Fibroblast of skin of abdomen (primary cell): ENCODE measurements at places on chromosomes 7 and 10.
A peak's percentile ranks its signal among the peaks of the same experiment; 100 is the strongest.

- no peak for DNase-seq
These were observed 79.6 kb upstream of the FOXP2 start for GRCh38 chr7:114334989-114335388.

DNA sequence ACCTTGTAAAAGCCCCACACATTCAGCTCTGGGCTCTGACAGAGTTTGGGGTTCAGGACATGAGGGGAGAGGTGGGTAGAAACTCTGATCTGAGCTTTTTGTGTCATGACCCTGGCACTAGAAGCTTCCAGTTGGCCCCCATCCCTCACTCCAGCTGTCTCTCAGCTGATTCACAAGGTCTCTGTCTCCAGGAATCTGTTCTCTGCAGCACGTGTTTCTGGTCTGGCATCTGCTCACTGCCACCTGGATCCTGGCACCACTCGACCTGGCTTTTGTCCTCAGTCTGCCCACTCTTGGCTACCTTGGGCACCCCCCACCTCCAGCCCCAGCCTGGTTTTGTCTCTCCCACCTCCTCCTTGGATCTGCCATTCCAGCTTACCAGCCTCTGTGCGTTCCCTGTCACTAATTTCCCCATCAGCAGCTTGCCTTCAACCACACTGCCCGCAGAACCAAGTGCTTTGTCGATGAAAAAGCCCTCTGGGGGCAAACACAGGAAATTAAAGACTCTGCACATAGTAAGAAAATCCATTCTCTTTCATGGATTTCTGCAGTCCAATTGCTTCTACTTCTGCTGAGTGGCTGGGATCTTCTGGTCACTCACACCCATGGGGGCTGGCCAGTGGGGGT, 18.3 kb upstream of the ADCYAP1R1 start:
- DNase-seq, result no peak

- DNase-seq, result no peak
These were observed 10.9 kb downstream of the CALML5 start for GRCh38 chr10:5488272-5489161.

- DNase-seq, result no peak
These were observed 46.1 kb downstream of the PARD3 start for GRCh38 chr10:34768972-34769330.

GRCh38 chr10:63266391-63267316, 133.5 kb downstream of the NRBF2 start:
- no peak for DNase-seq

GRCh38 chr10:121154310-121154709, 303.1 kb downstream of the WDR11 start:
- no peak for DNase-seq

DNA sequence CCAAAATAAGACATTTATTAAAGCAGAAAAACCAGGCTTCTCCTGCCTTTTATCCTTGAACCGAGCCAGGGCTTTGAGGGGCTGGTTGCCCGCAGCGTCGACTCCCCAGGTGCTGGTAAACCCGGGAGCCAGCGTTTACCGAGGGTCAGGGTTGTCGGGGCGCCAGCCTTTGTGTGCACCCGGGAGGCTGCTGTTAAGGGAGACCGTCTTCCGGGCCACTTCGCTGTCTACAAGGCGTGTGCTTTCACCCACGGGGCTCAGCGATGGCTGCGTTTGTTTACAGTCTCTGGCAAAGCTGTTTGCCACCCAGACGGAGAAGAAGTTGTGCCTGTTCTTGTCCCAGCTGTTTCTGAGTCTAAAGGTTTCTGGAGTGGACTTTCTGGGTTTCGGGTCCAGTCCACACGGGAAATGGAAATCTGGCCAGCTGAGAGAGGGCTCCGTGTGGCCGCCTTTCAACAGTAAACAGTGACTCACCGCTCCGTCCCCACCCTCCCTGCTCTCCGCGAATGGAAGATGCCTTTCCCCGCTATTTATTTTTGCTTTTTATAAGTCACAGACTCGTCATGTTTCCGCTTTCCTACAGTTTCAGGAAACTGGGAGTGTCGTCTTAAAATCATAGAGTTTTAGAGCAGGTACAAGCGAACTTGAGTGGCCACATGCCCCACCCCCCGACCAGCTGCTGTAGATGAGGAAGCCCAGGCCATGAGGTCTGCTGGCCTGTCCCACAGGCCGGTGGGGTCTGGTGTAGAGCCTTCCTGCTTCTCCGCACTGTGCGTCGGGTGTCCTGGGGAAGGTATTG, 2.2 kb downstream of the MAFK start:
- DNase-seq, result peak; percentile 74

DNA sequence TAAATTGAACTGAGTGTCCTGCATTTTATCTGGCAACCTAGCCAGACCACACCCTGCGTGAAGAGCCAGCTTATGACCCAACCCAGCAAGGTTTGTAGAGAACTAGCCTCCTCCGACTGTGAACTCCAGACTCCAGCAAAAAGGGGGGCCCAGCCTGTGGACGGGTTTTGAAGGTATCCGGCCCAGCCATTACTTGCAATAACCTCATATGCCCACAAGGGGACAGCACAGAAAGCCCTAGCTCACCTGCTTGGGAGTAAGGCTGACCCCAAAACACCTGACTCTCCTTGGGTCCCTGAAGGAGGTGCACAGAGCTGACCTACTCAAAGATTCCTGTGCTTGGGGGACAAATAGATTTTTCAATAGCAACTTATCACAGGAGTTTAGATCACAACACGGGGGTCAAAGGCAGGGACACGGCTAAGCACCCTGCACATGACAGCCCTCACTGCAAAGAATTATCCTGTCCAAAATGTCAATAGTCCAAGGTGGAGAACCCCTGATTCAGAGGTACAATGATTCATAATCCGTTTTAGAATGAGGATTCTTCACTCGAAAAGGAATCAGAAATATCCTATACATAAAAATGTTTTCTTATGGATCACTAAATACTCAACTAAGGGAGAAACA, 4.6 kb downstream of the TRPV6 start:
- DNase-seq, result peak; percentile 2

GRCh38 chr7:159000070-159000469, 143.7 kb downstream of the DYNC2I1 start:
- no peak for DNase-seq

- DNase-seq, result no peak
These were observed 335.3 kb downstream of the PLXNA4 start for GRCh38 chr7:132240821-132241422.

DNA sequence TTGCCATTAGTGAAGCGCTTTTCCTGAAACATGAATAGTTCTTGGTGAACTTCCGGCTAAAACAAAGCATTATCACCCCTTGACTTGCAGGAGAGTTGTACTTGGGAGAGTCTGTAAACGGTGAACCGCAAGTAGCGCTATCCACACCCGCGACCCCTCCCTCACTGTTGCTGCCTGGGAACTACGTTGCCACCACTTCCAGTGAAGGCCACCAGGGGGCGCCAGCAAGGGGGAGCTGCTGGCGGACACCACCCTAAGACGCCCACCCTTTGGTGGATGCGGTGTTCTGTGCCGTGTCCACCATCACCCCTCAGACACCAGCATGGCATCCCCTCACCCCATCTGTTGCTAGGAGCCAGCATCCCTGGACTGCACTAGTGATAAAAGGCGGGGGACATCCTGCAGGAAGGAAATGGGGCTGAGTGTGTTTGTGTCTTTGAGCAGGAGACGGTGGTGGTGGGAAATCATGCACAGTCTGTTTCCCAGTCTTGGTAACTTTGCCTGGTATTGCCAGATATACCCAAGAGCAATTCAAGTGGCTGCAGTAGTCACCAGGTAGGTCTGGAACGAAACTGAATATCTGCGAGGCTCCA, 298.2 kb downstream of the FRMD4A start:
- DNase-seq, result no peak

- no peak for DNase-seq
These were observed 429.3 kb upstream of the TPK1 start for GRCh38 chr7:145265180-145265579.

DNA sequence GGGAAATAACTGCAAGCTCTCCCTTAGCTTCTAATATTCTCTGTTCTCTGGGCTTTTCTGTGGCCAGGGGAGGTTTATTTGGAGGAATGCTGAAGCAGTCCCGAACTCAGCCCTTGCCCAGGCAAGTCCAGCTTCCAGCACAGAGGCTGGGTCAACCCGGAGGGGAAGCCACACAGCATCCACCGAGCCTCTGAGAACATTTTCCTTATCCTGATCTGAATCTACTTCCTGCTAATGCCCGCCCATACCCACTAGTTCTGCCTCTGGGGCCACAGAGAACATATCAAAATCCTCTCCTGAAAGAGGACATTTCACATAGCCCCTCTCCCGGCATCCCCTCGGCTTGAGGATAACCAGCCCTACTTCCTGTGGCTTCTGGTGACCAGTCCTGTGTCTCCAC, 31.1 kb downstream of the SH3PXD2A start:
- no peak for DNase-seq

DNA sequence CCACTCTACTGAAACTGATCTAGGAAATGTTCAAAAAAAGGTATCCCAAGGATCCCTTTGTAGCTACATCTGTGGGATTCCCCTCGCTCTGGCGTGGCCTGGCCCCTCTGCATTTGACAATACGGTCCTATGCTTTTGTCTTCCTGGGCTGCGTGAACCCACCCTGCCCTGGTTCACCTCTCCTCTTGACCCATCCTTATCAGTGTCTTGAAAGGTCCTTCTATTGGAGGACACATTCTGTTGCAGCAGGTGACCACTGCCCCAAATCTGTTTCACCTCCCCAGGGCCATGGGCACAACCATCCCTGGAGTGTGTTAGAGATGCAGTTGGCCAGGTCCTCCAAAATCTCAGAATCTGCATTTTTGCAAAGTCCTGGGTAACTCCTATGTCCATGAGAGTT, 100.8 kb downstream of the EGFR start:
- no peak for DNase-seq

DNA sequence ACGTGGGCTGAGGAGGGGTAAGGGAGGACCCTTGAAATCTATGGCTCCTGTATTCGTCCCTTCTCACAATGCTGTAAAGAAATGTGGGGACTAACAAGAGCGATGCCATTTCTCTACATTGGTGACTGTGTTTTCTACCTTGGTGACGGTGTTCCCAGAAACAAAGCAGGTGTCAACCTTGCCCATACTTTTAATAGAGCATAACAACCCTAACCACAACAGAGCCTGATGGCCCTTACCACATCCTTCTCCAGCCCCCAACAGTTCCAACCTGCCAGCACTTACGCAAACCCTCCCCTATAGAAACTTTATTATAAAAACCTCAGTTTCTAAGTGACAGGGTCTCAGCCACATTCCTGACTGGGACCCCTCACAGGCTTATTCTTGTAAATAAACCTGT, 28.2 kb upstream of the ADCYAP1R1 start:
- DNase-seq, result no peak

GRCh38 chr10:42830237-42830636, 47.6 kb downstream of the BMS1 start:
- no peak for DNase-seq

DNA sequence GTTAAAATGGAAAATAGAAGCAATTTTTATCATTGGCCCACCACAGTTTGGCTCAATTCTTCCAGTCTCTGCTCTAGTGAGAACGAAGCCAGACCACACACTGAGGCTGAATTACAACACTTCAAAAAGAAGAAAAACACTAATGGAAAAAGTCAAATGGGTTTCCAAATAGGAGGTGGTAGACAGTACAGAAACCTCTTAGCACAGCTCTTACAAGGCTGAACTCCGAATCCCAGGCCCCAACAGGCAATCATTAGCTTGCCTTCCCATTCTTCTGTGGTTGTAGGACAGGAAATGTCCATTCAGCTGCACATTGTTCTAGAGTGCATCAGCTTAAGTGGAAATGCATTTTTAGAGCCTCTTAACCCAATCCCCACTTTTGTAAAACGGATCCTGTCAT, 115.1 kb upstream of the MEOX2 start:
- peak; percentile 81 for DNase-seq

DNA sequence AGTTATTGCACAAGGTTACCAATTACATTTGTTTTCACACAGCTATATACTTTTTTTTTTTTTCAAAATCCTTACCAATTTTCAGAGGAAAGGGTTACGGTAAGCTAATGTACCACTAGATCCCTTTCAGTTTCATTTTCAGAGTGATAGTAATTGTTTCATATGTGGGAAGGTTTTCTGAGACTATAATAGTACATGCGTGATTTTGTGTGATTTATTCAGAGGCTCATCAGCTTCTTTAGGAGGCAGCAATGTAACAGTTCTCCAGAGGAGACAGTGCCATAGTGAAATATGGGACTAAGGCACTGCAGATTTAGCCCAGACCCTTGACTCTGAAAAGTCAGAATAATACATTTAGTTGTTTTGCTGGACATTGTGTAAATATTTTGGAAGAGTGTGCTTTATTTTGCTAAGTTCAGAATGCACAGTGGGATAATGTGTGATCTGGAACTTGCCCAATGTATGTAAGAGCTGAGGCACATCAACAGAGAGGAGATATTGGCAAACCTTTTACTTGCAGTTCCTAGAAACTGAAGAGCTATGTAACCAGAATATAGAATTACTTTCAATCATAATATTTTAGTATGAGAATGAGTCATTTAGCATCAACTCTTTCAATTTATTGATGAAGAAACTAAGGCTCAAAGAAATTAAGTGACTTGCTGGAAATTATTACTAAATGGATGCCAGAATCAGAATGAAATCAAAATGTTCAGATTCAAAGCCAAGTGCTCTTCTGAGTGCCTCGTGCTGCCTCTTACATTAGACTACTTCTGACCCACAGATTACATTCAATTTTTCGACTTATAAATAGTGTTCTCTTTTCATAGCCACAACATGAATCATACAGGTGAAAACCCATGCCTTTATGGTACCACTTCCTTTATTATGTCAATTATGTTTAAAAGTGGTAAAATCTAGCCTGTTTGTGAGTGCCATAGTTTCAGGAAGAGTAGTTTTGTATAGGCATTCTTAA, 207.7 kb upstream of the TEX47 start:
- DNase-seq, result no peak

DNA sequence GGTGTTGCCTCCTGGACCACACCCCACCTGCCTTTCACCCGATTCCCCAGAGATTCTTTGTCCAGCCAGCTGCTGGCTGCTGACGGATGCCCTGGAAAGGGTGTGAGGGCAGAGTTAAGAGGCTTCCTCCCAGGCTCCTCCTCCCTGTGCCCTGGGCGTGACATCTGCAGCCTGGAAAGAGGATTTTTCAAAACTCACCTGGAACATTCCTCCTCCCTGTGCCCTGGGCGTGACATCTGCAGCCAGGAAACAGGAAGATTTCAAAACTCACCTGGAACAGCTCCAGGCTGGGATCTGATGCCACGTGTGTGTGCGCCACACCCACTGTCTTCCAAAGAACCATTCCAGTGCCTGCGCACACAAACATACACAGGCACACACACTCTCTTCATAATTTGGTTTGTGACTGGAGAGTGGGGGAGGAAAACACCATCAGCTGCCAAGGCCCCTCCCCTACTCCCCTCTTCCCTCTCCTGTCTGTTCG, 5.2 kb downstream of the MARVELD1 start:
- no peak for DNase-seq
